ENCODE measurements at places on chromosomes 6 and 20.

DNA sequence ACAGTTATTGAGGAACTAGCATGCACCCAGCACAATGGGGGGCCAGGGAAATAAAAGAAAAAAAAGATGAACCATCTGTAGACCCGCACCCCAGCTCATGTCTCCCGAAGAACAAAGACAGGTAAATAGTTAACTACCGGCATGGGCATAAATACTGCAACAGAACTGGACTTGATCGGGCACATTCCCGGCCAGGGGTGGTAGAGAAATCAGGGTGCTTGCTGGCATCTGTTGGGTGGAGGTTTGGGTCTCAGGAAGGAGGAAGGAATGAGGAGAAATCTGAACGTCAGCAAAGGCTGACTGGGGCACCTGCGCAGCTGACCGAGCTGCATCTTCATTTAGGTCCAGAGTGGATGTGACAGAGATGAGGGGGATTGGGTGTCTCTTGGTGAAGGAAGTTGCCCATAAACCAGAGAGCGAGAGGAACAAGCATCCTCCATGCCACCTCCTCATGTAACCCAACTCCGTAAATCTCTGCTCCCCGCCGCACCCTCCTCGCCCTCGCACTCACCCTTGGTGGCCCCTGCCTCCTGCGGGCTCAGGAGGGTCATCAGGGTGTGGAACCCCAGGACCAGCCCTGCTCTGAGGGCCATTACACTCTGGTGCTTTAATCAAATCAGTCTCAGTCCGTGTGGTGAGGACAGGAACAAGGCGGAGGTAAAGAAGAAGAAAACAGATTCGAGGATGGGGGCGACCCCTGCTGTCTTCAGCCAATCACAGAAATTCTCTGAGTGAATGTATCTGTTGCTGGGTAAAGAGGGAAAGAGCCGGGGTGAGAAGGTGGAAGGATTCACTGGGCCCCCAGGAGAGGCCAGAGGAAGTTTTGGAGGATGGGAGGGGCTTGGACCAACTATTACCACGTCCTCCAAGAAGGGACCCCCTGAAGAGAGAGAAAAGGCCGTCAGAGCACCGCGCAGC is at the start of gene HLA-DOA:
Gene HLA-DOA, minus strand, starts transcription at position 648 of the 918 bp plus-strand sequence.
- DNase-seq = no peak

- no peak for DNase-seq
Measured at GRCh38 chr20:41819436-41819835, 201.3 kb upstream of the CHD6 start.

GRCh38 chr20:58744836-58745235 is 52.2 kb downstream of the NPEPL1 start:
- DNase-seq = no peak

DNA sequence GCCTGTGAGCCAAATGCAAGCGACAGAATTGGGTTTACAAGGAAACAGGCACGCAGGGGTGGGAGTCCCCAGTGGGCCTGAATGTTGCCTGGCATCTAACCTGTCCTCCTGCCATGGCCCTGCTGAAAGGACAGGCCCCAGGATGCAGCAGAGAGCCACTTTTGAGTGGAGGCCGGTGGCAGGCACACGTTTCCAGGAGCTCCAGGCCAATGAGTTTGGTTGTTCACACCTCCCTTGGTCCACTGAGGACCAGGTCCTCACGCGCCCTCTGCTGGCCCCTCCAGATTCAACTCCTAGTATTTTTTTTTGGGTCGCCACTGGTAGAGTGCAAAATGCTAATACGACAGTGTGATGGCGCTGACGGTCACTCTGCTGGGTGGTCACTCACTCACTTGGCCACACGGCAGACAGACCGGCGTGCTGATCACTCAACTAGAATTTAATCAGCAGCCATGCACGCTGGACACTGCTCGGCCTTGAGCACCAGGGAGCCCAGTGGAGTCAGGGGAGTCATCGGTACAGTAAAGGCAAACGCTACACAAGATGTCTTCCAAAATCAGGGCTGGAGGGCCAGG is 81.7 kb upstream of the NFATC2 start:
- peak; percentile 17 for DNase-seq

GRCh38 chr6:144811140-144811539 is 526.0 kb downstream of the UTRN start:
- DNase-seq = no peak

GRCh38 chr6:114995526-114995925 is 652.7 kb upstream of the HS3ST5 start:
- DNase-seq = no peak

DNA sequence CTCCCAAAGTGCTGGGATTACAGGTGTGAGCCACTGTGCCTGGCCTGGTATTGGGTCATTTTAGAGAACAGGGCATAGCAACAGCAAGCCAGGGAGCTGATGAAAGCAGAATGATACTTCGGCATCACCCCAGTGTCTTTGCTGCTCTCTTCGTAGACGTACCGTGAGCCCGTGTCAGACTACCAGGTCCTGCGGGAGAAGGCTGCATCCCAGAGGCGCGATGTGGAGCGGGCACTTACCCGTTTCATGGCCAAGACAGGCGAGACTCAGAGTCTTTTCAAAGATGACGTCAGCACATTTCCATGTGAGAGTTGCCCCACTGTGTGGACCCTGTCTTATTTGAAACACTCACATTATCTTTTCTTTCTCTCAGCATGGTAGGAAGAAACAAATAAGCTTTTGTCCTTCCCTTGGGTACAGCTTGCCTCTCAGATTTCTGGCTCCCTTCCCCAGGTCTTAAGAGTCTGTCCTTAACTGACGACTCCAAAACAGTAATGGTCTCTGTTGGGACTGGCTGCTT is 15.9 kb downstream of the TAF8 start:
- no peak for DNase-seq

DNA sequence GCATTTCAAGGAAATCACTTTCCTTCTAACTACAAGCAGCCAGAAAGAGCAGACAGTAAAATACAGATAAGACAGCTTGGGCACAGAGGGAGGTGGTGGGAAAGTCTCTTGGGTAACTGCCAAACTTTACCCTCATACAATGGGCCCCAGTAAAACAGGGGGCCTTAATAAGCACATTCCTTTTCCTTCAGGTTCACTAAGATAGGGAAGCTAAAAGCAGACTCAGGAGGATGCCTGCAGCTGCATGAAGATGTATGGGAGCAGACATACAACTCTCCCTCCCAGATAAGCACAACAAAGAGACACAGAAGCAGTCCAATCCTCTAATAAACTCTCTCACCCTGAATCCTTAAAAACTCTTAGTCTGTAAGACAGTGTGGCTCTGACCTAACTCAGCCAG is 49.0 kb downstream of the SIM1 start:
- no peak for DNase-seq

- no peak for DNase-seq
Measured at GRCh38 chr20:54190217-54190616, 16.4 kb upstream of the CYP24A1 start.

DNA sequence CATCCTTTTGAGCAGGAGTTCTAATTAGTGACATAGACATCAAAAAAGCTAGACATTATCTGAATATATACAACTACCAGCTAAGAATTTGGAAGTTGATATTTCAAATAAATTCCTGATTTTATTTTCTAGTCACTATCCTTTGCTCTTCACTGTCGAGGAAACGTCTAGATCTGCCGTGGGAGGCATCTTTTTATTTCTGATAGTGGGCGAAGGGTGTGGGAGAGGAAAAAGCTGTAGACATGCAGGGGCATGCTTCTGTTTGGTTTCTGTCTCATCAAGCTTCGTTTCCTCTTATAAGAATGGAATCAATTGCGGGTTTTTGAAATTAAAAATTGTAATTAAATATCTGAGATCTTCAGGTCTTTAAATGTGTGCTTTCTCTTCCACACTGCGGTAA is 16.2 kb upstream of the C6orf118 start:
- no peak for DNase-seq

DNA sequence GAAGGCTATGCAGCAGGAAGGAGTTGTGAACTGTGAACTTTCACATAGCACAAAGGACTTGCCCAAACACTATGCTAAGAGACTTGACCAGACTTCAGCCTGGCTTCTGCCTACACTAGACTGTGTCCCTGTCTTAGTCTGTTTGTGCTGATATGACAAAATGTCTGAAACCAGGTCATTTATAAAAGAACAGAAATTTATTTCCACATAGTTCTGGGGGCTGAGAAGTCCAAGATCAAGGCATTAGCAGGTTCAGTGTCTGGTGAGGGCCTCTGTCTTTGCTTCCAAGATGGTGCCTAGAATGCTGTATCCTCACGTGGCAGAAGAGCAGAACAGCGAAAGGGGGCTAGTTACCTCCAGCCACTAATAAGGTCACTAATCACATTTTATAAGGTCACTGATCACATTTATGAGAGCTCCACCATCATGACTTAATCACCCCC is 16.0 kb upstream of the MCM3 start:
- no peak for DNase-seq

GRCh38 chr6:163897669-163898068 is 483.2 kb downstream of the QKI start:
- no peak for DNase-seq

GRCh38 chr6:132359886-132360285 is 41.4 kb downstream of the MOXD1 start:
- DNase-seq = no peak

GRCh38 chr6:134873500-134874388 is 76.2 kb downstream of the ALDH8A1 start:
- DNase-seq = no peak

- DNase-seq = no peak
Measured at GRCh38 chr6:115899730-115900282, 160.9 kb downstream of the FRK start.

- peak; percentile 25 for DNase-seq
Measured at GRCh38 chr6:13687917-13688351, 23.7 kb downstream of the RANBP9 start.
